ENCODE measurements at places on chromosomes 6 and 20.

DNA sequence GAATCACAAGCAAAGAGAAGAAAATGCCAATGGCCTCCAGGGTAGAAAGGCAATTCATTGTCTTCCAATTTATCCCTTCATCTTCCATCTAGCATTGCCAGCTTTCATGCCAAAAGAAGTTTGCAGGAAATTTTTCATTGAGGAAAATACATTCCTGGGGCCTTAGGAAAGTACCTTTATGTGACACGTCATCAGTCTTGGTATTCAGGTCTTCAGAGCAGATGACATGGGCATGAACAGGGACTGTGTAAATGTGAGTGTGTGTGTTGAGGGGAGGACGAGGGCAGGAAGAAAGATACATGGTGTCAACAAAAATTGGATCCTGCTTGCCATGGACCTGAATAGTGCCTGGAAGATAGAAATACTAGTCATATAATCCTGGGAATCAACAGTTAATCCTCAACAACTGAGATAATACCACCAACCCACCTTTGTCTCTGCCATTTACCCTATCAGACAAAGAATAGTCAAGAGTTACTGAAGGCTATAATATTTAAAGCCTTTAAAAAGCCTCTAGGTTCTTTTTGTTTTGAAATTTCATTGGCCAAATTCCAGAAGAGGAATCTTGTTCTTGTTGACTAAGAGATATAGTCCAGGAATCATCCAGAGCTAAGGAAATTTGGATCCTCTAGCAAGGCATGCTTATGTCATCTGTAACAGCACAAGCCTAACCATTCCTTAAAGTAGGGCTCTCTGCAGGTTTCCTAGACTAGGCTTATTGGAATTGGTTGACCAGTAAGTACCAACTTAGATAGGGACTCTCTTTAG lies 405.8 kb upstream of the SASH1 start:
- no peak for DNase-seq

- DNase-seq = no peak
Measured at GRCh38 chr6:127912914-127913313, 12.1 kb upstream of the THEMIS start.

DNA sequence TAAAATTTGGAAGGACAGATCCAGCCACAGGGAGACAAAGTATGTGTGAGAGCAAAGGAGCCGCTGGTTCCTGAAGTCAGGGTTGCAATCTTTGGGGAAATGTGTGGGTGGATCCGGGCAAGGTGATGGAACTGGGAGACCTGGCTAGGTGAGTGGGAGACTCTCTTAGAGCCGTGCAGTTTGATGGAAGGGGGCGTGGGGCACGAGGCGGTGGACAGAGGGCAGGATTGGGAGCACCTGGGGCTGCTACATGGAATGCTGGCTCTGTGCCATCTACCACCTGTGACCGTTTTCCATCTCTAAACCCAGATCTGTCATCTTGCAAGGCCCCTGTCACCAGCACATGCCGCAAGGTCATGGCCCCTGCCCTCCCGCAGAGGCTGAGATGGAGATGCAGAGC lies 268.4 kb downstream of the SMOC2 start:
- no peak for DNase-seq

DNA sequence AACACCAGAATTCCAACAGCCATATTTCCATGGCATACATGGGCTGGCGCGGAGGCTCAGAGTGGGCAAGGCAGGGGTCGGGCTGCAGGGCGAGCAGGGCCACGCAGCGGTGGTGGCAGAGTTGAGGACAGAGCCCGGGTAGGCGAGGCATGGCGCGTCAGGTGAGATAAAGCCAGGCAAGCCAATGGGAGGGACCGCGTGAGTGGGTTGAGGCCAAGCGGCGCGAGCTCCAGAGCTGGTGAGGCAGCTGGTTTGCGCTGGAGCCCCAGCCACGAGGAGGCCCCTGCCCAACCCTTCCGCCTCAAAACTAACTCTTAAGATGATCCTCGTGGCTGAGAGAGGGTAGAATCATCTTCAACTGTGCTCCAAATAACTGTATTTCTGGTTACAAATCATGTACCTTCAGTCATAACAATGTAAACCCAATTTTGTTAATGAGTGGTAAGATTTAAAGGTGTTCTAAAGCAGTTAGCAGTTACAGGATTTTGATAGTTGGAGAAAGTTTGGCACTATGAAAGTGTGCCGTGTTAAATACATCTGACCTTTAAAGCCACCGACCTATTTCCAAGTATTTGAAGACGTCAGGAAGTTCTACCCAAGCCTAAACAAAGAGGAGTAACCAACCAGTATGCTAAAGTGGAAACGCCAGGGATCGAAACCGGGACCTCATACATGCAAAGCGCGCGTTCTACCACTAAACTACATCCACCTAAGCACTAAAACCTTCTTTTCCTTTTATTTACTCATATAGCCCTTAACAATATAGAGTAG lies 107.9 kb downstream of the GPX5 start:
- DNase-seq = no peak

GRCh38 chr6:99612551-99613408 lies 6.1 kb downstream of the PRDM13 start:
- no peak for DNase-seq

DNA sequence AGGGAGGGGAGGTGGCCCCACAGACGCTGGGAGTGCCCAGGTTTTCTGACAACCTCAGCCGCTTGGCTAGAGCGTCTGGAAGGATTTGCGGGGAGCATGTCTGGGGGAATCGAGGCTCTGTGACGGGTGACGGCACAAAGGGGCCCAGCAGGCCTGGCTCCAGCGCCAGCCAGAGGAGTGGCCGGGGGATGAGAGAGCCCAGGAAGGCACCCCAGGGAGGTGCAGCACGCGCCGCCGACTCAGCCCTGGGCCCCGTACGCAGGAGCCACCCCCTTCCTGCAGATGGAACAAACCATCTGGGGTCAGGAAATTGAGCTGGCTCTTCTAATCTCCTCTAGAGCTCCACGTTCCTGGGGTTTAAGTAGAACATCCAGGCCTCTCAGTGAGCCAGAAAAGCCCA lies 5.9 kb upstream of the SLCO4A1 start:
- DNase-seq = no peak

- DNase-seq = no peak
Measured at GRCh38 chr6:136036601-136037000, 185.1 kb downstream of the PDE7B start.

- no peak for DNase-seq
Measured at GRCh38 chr20:47086316-47086715, 191.7 kb downstream of the EYA2 start.

DNA sequence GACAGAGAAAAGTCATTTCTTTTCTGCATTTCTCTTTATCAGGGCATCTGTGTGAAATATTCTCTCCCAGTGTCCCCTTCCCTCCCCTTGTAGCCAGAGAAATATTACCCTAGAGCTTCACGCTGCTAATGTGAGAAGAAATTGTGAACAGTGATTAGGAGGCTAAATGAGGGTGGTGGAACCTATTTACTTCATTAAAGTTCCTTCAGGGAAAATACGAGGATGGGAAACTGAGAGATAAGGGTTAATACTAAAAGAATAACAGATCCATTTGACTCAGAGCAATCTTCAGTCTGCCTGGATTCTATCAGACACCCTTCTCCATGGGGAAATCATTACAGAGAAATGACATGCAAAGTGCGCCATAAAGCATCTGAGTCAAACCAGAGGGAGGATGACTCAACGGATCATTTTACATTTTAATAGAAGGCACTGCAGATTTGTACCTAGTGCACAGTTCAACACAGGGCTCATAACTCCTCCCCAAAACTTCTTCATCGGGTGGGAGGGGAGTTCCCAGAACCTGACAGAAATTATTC lies 131.3 kb downstream of the GJA10 start:
- DNase-seq = no peak

GRCh38 chr6:68760941-68761676 lies 126.0 kb downstream of the ADGRB3 start:
- peak; percentile 14 for DNase-seq

DNA sequence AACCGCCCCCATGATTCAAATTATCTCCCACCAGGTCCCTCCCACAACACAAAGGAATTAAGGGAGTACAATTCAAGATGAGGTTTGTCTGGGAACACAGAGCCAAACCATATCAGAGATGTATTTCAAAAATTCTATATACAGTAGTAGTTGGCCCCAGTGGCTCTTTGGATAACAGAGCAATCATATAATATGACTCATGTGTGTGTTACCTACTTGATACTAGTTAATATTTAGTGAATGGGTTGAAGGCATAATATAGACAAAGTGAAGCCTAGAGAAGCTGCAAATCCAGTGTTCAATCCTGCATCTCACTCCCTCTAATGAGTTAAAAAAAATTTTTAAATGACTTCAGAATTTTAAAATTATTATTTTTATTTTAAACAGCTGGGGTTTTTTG lies 43.2 kb downstream of the KAT14 start:
- DNase-seq = no peak

DNA sequence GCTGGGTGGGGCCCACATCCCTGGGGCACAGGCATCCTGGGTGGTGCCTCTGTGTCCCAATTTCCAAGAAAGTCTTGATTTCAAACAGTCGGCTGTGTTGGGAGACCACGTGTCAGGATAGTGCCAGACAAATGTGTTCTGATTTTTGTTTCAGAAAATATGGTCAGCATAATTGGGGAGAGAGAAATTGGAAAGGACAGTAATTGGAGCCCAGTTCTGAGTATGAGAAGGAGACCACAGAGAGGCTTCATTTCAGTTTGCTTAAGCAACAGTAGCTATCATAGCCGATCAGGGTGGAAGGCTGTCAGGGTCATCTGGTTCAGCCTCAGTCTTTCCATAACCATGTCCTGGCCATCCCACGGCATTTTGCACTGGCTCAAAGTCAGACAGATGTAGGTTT lies 220.7 kb downstream of the CDC5L start:
- no peak for DNase-seq

GRCh38 chr6:158621694-158622544 lies 22.6 kb downstream of the DYNLT1 start:
- no peak for DNase-seq

GRCh38 chr6:46054516-46054915 lies 38.9 kb upstream of the CLIC5 start:
- no peak for DNase-seq

DNA sequence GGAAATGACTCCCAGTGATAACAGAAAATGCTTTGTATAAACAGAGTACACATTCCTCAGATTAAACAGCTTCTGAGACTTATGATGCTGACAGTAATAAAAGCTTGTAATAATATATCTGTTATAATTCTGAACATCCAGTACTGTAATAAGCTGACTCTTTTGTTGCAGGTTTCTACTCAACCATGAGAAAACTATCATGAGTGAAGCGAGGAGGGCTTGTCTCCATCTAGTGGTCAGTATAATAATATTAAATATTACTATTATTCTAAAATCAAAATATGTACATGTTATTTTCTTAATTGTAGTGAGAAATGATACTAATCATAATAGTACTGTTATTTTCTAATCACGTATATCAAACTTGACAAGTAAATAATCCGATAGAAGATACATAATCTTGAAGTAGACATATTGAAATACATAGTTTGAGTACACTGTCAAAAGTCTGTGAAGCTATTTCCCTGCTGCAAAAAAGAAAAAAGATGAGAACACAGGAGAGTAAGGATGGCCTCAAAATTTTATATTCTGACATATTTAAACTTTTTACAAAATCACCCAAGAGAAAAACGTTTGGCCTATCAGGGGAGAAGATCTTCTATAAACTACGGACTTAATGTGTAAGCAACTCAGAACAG lies 183.1 kb downstream of the MOXD1 start:
- DNase-seq = no peak

- DNase-seq = no peak
Measured at GRCh38 chr20:51923633-51924032, 121.3 kb upstream of the SALL4 start.

DNA sequence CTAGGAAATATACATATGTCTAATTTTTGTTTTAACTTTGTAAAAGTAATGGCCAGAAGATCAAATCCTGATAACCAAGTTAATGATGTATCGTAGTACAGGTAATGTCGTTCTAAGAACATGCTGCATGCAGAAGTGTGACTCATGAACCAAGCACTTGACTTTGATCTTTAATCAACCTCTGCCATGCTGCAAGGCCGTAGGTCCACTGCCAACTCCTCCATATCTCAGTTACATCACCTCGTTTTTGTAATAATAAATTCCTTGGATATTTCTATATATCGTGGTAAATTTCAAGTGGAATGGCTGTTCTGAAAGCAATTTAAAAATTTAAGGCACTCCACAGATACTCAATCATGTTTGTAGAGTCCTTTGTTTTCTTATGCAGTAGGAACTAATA lies 771.7 kb downstream of the EPHA7 start:
- DNase-seq = no peak

DNA sequence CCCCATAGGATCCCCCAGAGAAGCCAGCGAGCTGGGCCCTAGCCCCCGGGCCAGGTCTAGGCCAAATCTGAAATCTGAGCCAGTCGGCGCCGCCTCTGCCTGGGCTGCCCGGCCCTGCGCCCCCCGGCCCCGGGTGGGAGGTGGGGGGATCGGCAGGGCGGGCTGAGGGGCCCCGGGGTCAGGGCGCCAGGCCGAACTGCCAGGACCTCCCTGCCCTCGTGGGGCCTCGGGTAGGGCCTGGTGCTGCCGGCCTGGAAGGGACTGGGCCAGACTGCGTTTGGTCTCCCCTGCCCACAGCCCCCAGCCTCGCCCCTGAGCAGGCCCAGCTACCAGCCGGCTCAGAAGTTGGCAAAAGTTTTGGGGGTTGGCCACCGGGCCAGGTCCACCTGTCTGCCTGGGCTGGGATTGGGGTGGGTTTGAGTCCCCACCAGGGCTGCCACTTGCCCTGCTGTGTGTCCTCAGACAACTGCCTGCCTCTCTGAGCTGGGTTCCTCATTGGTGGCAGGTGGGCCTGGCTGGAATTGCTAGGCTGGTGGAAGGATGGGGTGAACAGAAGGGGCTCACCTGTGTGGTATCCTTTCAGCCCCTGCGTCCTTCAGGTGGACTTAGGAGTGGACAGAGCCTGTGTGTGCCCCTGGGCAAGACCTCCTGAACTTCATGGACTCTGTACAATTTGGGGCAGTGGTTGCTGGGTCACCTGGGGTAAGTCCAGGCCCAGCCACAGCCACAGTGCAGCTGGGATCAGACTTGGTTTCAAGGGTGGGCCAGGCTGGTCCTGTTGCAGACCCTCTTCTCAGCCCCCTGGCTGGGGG lies 801 bp downstream of the SRC start:
- DNase-seq = no peak

DNA sequence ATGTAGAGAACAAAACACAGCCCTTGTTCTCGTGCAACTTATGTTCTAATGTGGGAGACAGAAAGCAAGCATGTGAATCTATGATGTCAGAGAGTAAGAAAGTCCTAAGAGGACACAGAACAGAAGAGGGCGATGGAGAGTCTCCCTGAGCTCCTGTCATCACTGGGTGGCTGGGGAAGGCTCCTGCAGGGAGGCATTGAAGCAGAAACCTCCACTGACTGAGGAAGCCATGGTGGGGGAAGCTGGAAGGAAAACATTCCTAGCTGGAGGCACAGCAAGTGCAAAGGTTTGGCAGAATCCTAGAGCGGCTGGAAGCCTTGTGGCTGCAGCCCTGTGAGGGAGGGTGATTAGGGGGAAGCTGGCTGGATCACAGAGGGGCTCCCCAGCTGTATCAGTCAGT lies 248.0 kb downstream of the CDH26 start:
- DNase-seq = no peak

Measured in C1 segment of cervical spinal cord (tissue), 14 donors.